ENCODE measurements at places on chromosomes 3 and 15.

GRCh38 chr3:127714125-127714571, 41.4 kb downstream of the ABTB1 start:
- DNase-seq: no peak

DNA sequence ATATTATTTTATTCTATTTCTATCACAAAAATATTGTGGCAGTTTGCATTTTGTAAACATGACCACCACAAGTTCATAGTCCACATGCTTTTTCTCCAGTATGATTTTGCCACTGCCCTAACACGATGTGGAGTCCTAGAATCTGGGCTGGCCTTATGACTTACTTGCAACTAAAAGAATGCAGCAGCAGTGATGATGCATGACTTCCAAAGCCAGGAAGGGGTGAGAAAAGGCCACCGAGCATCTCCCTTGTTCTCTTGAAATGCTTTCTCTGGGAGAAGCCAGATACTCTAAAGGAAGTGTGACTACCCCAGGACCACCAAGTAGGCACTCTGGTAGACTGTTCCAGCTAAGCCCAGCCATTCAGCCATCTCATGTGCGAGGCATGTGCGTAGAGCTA, 191.6 kb upstream of the MRPL3 start:
- DNase-seq: no peak

GRCh38 chr3:137796993-137797392, 32.9 kb downstream of the SOX14 start:
- no peak for DNase-seq

DNA sequence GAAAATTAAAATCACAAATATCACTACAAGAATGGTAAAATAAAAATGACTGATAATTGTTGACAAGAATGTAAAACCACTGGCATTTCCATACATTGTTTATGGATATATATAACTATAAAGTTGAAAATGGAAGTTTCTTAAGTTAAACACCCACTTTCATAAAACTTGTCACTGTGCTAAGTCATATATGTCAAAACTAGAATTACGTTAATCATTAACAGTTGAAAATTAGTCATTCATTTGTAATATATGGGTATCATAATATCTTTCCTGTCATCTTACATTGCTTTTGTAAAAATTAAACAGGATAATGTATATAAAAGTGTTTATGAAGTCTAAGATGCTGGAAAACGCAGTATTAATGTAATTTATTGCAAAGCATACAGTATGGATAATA, 1398.6 kb upstream of the ALCAM start:
- no peak for DNase-seq

DNA sequence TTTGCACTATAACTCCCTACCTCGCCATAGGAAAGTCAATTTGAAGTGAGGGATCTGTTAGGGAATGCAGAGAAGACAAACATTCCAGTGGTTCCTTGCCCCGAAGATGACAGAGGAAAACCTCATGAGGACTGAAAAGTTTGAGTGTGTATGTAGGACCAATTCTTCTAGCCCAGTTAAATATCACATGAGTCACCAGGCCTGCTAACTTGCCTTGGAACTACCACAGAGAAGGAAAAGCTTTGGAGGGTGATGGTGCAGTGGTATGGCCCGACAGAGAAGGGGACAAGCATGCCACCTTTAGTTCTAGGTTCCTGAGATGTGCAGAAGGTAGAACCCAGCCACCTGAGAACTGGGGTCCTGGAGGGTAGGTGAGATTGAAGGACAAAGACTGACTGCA, 2.6 kb upstream of the UPK1B start:
- no peak for DNase-seq

DNA sequence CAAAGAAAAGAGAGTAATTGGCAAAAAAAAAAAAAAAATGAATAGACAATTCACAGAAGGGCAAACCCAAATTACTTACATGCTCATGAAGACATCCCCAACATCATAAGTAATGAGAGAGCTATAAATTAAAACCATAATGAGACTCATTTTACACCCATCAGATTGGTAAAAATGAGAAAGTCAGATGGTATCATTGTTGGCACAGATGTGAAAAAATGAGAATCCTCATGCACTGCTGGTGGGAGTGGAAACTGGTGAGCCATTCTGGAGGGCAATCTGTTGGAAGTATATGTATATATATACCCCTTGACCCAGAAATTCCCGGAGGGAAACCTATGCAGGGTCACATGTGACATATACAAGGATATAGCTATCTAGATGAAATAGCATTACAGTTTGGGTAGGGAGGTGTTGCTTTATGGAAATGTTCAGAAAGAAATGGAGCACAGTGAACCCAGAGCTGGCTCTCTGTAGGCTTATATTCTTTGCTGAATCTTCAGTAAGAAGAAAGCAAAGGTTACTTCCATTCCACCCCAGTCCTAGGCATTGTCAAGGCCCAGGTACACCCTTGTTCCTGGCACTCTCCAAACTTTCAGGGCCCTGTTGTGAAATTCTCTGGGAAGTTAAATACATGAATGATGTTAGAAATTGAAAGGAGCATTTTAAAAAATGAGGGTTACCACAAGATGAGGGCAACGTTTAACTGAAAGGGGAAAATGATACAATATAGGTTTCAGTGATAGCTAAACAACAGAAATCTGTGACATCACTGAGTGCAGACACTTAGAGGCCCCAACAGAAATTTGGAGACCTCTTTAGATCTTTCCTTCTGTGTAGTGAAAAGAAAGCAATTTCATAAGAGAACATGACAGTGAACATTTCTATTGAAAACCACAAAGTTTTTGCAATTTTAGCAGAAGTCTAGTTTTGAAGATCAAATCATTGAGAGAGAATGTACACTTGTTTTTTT, 132.7 kb upstream of the TPRG1 start:
- no peak for DNase-seq

GRCh38 chr15:29896062-29896461, 73.8 kb upstream of the TJP1 start:
- DNase-seq: no peak

DNA sequence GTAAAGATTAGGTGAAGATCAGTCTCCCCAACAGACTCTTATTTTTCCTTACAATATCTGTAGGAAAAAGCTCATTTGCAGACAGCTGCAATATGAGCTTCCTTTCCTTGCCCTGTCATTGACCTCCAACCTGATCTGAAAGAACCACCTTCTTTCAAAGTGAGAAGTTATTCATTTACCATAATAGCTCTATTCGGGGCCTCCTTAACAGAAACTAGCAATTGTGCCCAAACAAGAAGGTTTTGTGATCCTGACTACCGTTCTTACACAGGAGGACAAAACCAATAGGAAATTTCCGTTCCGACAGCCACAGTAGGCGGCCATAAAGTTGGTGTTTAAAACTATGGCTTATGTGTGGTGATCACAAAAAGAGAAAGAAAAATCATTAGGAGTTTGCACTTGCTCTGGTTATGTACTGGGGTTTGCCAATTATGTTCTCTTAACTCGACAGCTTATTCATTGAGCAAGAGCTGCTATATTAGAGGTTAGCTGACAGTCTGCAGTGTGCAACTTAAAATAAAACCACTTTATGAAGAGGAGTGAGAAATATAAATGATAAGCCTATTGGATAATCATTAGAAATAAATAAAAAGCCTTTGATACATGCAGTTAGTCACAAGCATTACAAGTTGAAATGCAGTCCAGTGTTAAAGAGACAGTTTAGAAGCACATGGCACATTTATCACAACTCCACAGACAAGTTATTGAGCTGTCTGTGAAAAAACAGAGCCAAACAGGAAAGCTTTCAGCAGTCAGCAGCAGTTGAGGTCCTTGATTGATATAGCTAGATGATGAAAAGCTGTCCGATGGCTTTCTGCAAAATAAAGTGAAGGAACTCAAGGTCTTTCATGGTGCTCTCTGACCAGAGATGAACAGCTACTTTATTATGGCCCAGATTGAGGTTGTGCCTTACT, 199.8 kb downstream of the WDR72 start:
- DNase-seq: no peak

- no peak for DNase-seq
Observed at GRCh38 chr3:16528106-16528505, 14.6 kb upstream of the RFTN1 start.

DNA sequence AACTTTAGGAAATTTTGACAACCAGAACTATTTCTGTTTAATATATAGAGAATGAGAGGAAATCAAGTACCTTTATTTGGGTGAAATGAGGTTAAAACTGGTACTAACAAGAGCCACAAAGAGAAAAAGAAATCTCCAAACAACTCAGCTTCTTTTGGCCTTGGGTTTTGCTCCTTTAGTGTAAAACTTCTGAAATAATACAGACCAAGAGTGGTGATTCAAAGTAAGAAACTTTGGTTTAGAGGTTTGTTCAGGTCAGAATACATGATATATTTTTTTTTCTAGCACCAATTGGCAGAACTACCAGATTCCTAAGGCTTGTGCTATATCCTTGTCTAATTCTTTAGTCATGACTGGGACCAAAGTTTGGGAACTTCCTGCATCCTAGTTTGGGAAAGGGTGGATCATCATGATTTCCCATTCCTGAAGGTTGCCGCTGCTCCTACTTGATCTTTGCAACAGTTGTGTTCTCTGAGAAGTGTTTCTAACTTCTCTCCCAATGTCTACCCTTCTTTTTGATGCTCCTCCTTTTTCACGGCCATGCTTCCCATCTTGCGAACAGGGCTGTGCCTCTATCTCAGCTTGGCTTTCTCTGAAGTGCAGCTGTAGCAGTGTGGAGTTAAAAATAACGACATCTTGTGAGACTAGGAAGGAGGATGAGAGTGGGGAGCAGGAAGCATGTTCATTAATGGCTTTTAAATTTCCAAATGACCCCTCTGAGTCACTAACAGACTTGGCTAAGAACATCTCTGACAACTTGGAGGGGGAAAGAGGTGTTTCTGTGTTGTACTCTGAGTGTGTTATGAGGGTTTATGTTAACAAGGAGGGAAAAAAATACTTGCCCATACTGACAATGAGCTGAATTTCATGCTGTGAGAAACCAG, 87.7 kb downstream of the KCNAB1 start:
- no peak for DNase-seq

GRCh38 chr3:153768561-153769469, 352.4 kb upstream of the ARHGEF26 start:
- peak; percentile 31 for DNase-seq

- DNase-seq: no peak
Observed at GRCh38 chr15:82060817-82061216, 15.0 kb upstream of the MEX3B start.

- DNase-seq: no peak
Observed at GRCh38 chr3:72238010-72238691, 453.2 kb upstream of the PROK2 start.

GRCh38 chr3:14634763-14635400, 16.7 kb upstream of the CCDC174 start:
- no peak for DNase-seq

Data from kidney glomerular epithelial cell (primary cell).